Activated CD8-positive, alpha-beta memory T cell treated with anti-CD3 and anti-CD28 coated beads, Interleukin-2, amount 10 ng/mL, durations not matched to agents 7 days and 5 days (primary cell): ENCODE measurements at places on chromosomes 5 and 9.
A peak's percentile ranks its signal among the peaks of the same experiment; 100 is the strongest.

DNA sequence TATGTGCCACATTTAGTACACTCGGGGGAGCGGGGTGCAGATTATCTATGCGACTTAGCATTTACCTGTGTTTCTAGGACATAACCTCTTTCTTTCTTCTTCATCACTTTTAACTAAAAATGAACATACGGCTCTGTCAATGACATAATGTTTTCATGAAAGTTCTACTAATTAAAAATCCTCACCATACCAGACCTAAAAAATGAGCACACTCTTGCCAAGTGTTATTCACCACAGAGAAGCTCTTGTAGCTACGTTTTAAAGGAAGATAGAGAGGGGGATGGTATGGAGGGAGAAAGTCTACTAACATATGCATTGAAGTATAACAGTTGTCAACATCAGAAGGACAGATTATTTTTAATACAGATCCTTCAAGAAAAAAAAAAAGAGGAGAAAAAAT lies 1.6 kb downstream of the CDH10 start:
- H3K4me1 ChIP-seq = no peaks in the 10 kb centered on the region
- no peaks in the 10 kb centered on the region for H3K36me3 ChIP-seq
- no peaks in the 10 kb centered on the region for H3K27me3 ChIP-seq

GRCh38 chr5:176959051-176959450 lies 47.5 kb downstream of the UIMC1 start:
- no peaks in the 10 kb centered on the region for H3K4me1 ChIP-seq
- no peak overlapping the region for H3K4me3 ChIP-seq
- H3K27me3 ChIP-seq = no peaks in the 10 kb centered on the region
- no peak overlapping the region for H3K27ac ChIP-seq
- no peak for DNase-seq

DNA sequence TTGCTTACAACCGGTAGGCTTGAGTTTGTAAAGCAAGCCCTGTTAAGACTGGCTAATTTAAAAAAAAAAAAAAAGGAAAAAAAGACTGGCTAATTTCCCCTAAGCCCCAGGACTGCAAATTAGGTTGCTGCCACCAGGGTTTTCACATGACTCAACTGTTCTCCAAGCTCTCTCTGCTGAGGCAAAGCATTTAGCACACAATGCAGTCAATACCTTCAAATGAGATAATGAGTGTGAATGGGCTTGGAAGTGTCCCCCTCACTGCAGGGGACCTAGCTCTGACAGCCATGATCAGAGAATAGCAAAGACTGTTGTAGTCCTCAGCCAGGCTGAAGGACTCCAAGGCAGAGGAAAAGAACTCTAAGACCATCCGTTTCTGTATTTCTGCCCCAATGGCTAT lies 42.8 kb upstream of the ZSWIM6 start:
- no peaks in the 10 kb centered on the region for H3K27me3 ChIP-seq
- H3K27ac ChIP-seq = no peak overlapping the region
- no peaks in the 10 kb centered on the region for H3K36me3 ChIP-seq
- no peak overlapping the region for H3K4me3 ChIP-seq
- H3K4me1 ChIP-seq = no peaks in the 10 kb centered on the region

DNA sequence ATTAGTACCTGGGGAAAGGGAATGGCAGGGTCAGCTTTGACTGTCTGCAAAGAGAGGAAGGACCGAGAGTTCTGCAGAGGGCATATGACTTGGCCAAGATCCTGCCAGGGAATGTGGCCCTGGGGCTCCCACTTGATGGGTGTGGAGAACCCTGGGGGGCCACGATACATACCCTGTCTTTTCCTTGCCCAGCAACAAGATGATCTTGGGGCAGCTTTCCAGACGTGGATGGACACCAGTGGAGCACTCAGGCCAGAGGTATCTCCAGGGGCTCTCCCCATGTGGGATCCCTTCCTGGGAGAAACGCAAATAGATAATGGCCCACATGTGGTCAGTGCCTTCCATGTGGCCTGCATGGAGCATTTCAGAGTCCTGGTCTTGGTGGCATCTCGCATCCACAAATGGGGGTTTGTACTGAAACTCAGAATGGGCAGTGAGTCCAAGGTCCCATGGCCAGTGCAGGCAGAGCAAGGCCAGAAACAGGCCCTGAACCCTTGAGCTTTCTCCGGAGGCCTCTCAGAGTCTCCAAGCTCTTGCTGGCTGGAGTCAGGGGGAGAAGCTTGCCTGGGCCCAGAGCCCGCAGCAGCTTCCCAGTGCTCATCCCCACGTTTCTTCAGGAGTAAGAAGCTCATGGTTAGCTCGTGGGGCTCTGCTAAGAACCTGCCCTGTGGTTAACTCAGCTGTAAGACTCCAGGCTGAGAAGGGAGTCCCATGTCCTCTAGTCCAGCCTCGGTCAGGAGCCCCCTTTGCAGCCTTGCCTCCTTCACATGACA lies 18.3 kb upstream of the ORM1 start:
- peaks cover 2% of the 10 kb centered on the region for H3K27me3 ChIP-seq
- DNase-seq = peak; percentile 33
- H3K4me3 ChIP-seq = no peak overlapping the region
- no peaks in the 10 kb centered on the region for H3K4me1 ChIP-seq
- H3K36me3 ChIP-seq = no peaks in the 10 kb centered on the region

- no peak overlapping the region for H3K4me3 ChIP-seq
- no peak overlapping the region for H3K27ac ChIP-seq
- no peaks in the 10 kb centered on the region for H3K27me3 ChIP-seq
- peaks cover 41% of the 10 kb centered on the region for H3K4me1 ChIP-seq
- no peak for DNase-seq
Observed at GRCh38 chr5:176553260-176554085, 4.3 kb downstream of the CDHR2 start.
